ENCODE measurements at places on chromosomes 13 and 19.

GRCh38 chr13:26834646-26835045 is 74.1 kb upstream of the GPR12 start:
- no peak for DNase-seq

- DNase-seq: peak; percentile 82
Observed at GRCh38 chr19:52095172-52096014, at the start of gene ZNF841. Gene ZNF841 (minus strand): TSS chr19:52095765. CDS start chr19:52084801, 10,964 bp downstream.

GRCh38 chr13:100234524-100235136 is 145.7 kb downstream of the PCCA start:
- DNase-seq: peak; percentile 80

DNA sequence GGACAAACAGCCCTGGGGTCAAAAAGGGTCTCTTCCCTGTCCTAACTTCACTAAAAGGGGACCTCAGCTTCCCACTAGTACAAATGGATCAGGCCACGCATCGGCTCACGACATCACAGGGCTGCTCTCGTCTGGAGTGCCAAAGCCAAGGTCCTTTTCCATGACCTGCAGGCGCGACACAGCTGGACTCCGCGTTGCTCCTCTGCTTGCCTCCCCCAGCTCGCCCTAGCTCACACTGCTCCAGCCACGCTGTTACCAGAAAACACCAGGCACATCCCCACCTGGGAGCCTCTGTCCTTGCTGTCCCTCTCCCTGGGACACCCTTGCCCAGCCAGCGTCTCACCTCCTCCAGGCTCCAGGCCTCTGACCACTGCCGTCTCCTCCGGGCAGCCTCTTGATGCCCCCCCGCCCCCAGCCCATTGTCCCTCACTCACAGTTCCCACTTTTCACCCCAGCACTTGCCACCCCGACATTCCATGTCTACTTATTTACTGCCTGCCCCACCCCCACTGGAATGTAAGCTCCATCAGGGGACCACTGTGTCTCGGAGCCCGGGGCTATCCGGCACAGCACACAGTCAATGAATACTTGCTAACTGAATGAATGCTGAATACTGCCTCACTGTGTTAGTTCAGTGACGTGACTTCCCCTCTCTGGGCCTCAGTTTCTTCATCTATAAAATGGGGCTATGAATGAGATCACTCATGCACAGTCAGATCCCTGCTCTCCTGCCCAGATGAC is 20.7 kb downstream of the AKT2 start:
- DNase-seq: no peak

DNA sequence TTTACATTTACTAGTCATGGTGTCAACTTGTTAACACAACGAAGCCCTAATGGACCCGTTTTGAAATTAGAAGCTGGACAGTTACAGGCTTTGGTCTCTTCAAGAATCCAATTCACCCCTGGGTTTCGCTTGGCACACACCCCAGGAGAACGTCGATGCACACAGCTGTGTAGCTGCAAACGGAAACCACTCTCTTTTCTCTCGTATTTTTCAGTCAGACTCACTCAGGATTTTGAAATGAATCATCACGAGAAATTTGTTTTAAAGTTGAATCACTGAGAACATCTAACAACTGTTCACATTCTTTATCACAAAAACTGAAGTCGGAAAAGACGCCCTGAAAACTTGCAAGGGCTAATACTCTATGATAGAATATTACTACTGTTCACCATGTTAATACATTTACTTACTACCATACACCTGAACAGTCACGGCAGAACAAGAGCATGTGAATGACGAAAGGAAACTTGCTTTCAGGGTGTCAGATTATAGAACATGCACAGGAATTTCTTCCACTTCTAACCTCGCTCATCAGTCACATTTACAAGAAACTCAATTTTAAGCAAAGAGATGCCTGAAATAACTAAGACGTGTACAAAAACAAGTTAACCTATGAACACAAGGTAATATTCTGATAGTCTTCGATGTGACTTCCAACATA is 4.7 kb downstream of the PNMA8A start:
- DNase-seq: peak; percentile 57

- DNase-seq: no peak
Observed at GRCh38 chr13:64438084-64438483, 2792.1 kb downstream of the PCDH9 start.

- no peak for DNase-seq
Observed at GRCh38 chr13:52738719-52739467, 727 bp downstream of the CNMD start.

GRCh38 chr13:105087945-105088344 is 1447.5 kb downstream of the EFNB2 start:
- DNase-seq: no peak

DNA sequence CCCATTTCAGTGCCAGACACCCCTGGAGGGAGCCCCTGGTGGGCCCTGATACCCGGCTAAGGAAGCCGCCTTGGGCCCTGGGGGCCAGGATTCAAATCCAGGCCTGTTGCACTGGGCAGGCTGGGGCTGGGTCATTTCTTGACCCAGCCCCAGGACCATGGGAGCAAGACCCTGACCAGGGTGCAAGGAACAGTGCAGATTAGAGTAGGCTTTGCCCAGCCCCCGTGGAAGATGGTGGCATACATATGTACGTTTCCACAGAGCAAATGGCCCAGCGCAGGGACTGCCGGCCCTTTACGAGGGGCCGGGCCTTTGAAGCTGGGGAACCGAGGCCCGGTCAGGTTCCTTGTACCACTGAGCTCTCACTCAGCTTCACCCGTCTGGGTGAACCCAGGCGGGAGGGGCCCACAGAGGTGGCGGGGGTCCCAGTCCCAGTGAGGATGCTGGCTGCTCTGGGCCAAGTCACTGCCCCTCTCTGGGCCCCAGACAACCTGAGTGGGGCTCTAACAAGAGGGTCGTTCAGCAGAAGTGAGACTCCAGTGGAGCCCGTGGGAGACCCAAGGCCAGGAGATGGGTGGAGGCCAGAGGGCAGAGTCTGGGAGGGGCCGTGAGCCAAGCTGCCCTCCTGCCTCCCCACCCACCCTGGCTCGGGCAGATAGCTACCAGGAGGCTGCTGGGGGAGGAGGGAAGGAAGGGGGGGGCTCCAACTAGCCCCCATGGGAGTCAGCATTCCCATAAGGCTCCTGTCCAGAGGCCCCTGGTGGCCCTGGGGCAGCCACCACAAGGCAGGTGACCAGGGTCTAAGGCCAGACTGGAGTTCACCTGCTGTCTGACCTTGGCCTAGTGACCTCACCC is 2.7 kb downstream of the MKNK2 start:
- no peak for DNase-seq

- DNase-seq: no peak
Observed at GRCh38 chr13:60392131-60392530, 4.9 kb upstream of the TDRD3 start.

GRCh38 chr19:55590617-55591016 is 8.7 kb downstream of the FIZ1 start:
- no peak for DNase-seq

GRCh38 chr19:50639121-50640112 is at the start of gene SYT3:
Gene SYT3 (minus strand): TSS chr19:50639881. CDS start chr19:50637411, 2,470 bp downstream.
- peak; percentile 4 for DNase-seq

DNA sequence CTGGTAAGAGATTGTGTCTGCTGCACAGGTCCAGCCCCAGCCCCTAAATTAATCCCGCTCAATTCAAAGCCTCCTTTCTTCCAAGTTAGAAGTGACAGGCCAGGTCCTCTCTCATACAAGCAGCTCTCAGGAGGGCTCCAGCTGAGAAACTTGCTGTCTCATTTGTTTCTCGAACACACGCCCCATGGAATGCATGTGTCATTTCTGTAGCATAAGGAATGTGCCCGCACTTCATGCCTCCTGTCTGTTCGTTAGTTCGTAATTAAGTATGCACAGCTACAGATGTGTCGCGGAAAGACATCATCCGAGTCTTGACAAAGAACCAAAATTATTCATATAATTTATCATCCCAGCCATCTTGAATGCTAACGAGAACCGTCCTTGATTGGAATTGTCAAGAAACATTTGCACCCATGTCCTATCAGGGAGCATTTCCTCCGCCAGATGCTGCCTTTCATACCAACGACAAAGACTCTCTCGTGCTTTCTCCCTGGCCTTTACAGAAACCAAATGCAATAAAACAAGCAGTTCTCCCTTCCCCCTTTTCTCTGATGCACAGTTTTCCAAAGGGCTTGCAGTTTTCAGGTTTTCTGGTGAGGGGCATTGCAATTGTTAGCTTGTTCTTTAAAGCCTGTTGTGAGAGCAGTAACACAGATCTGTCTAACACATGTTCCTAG is 133.5 kb downstream of the UQCRFS1 start:
- no peak for DNase-seq

DNA sequence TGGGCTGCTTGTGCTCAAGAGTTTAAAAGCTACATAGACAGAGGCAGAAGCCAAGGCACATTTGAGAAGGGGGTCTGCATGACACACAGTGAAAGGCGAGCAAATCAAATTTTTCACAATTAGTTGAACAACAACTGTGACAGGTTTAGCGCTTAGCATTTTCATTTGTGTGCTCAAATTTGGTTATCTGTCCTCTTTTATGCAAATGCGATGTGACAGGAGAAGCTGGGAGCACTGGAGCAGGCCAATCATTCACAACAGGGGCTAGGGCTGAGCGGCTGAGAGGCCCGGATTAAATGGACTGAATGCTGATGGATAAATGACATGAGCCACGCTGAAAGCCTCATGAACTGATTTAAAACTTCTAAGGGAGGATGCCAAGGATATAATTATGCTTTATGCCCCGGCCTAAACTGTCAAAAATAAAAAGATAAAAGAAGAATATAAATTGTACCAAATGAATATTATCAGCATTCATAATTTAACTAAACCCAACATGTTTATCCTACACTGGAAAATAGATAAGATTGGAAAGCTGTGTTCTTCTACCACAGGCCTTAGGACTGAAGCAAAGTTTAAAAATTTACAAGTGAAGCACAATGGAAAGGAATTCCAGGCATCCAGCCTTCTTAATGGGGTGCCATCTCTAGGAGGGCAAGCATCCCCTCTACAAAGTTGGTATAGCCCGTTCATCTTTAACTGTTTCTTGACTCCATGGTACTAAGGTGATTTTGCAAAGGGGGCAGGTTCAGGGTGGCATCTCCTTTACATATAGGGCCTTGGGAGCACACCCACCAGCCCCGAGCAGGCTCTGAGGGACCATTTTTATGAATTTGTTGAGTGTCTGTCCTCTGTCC is 117.9 kb downstream of the RBM26 start:
- no peak for DNase-seq

All from kidney glomerular epithelial cell (primary cell).